Glomerular endothelial cell (primary cell): ENCODE measurements at places on chromosomes 5 and 9.

- no peak for DNase-seq
Measured at GRCh38 chr5:6302684-6303083, 75.7 kb downstream of the MED10 start.

DNA sequence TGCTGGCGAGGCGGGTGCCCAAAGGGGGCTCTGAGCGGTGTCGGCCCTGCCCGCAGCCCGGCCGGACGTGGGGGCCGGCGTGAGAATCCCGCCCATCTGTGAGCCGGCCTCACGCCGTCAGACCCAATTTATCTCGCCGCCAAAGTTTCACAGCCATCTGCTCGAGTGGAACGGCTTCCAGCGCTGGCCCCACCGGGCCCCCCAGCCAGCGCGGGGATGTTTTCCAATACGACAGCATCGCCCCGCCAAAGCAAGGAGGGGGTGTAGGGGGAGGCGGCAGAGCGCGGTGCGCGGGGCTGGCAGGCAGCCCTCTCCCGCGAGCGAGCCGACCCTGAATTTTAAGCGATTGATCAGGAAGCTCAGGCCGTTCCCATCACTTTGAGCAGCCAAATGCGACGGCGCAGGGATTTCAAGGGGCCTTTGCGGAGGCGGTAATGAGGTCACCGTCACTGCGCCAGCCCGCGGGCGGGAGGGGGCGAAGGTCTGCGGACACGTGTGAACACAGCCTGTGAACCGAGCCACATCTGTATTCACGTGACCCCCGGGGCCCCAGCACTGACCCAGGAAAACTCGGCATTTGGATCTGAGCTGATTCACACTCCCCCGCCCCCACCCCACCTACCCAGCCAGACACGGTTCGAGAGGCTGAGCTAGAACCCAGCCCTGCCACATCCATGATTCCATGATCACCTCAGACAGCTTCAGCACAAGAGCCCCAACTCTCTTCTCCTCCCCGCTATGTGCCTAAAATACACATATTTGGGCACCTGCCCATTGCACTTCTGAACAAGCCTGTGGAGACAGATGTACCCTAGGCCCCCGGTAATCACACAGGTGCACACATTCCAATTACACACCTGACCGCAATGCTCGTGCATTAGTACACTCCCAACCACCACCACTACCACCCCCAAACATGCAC, 47.8 kb upstream of the PSD2 start:
- no peak for DNase-seq

DNA sequence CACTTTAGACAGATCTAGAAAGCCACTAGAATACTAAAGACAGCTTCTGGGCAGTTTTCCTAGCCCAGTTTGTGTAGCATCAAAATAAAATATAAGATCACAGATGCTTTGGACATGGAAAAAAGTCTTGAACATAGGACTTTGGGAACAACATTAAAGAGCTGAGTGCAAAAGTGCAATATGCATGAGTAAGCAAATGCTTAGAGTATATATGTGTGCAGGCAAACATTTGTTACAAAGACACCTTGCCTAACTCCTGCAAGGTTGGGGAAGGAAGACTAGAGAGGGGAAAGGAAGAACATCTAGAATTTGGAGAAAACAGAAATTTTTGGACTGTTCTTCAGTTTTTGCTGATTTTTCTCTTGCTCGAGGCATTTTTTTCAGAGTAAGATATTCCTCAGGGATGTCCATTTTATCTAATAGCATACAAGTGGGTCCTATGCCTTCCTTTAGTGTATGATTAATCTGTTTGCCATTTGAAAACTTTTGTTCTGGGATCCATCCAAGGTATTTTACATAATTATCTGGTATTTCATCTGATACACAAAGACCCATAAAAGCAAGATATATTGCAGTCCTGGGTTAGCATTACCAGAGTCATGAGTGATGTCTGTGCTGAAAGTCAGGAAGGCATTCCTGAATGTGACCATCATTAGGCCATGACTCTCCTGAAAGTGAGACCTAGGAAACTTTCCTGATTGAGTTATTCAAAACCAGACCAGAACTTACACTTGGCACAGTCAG, 142.0 kb upstream of the RGMB start:
- no peak for DNase-seq

GRCh38 chr5:132055441-132055807, 5.0 kb upstream of the IL3 start:
- DNase-seq, result no peak

- DNase-seq, result no peak
Measured at GRCh38 chr9:112288029-112288428, 45.4 kb downstream of the PTBP3 start.

DNA sequence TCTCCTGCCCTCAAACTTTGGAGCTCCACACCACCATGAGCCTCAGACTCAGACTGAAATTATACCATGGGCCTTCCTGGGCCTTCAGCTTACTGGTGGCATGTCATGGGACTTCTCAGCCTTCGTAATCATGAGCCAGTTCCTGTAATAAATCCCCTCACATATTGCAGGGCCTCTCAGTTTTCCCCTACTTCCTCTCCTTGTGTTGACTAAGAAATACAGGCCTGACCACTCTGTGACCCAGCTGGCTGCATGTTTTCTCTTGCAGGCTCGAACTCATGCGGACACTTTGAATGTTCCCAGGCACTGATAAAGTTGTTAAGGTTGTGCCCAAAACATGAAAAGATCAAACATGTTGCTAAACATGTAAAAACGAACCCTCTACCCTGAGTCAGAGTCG, 26.2 kb upstream of the SHC3 start:
- no peak for DNase-seq

DNA sequence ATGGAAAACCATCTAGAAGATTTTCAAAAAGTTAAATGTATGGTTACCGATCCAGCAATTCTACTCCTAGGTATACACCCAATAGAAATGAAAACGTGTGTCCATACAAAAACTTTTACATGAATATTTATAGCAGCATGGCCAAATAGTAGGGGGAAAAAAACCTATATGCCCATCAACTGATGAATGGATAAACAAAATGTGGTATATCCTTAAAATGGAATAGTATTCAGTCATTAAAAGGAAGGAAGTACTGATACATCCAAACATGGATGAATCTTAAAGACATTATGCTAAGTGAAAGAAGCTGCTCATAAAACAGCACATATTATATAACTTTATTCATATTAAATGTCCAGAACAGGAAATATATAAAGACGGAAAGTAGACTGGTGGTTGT, 93.2 kb upstream of the SPOCK1 start:
- DNase-seq, result no peak

- DNase-seq, result no peak
Measured at GRCh38 chr5:109324351-109324750, 85.4 kb downstream of the PJA2 start.

- DNase-seq, result no peak
Measured at GRCh38 chr9:115596021-115596745, 478.2 kb upstream of the TNC start.

GRCh38 chr9:9905736-9906135, 707.1 kb downstream of the PTPRD start:
- no peak for DNase-seq

DNA sequence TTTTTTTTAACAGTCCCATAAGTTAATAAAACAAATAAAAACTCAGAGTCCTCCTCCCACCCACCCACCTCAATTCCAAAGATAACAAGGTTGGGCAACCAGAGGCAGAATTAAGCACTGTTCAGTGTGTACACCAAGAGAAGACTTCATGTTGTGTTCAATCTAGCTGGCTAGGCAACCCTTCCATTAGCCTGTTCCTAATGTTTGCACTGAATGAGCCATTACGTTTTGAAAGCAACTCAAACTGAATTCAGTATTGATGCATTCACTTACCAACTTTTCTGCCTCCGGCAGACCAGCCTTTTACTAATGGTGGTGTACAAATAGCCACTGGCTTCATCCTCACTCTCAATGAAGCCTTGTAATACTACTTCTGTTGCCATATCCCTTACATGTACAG, 47.5 kb downstream of the PBX3 start:
- DNase-seq, result no peak

GRCh38 chr5:139340051-139340450, 1.6 kb upstream of the PAIP2 start:
- DNase-seq, result no peak

DNA sequence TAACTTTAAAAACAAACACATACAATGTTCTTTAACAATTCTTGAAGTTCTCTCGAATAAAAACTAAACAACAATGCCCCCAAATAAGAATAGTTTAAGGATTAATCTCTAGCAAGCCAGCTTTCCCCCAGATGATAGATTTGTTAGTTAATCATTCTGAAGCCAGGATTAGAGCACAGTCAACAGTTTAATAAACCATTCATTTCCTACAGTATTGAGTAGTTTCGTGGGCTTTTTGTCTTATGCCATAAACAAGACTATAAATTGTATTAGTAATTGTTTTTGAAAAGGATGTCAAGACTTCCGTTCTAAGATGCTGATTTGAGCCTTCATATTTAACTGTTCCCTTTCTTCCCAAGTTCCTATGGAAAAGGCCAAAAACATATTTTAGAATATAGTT, 136.6 kb downstream of the PIK3R1 start:
- DNase-seq, result no peak

DNA sequence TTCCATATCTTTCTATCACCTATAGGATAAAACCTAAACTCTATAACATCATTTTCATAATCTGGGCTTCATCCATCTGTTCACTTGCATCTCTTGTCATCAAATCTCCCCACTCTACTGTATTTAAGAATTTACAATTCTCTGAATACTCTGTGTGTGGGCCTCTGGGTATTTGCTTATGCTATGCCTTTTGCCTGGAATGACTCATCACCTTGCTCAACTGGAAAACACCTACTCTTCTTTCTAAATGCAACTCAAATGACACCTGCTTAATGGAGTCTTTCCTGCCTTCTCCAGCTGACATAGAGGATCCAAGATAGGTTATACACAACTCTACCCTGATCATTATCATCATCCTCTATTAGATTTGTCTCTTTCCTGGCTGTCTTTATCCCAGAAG, 421.7 kb downstream of the SPATA31D1 start:
- no peak for DNase-seq

DNA sequence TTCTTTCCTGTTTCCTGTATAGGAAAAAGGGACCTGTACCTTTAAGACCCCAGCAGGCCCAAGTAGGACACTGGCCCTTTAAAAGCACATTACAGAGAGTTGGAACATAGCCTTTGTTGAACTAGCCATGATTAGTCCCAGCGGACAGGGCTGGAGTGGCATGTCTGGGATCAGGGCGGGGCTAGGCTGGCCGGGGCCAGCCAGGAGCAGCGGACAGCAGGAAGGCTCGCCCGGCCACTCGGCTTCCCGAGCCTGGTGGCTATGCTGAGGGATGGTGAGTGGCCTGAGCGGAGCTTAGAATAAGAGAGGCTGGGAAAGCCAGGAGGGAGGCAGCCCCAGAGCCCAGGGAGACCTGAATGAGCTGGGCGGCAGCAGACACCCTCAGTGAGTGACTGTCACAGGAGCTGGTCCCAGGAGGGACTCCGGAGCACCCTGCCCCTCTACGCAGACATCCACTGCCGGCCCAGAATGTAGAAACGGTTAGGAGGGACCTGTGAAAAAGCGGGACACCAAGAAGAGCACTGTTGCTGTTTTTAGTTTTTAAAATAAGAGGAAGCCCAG, 92.1 kb downstream of the DAB2IP start:
- DNase-seq, result peak; percentile 57

DNA sequence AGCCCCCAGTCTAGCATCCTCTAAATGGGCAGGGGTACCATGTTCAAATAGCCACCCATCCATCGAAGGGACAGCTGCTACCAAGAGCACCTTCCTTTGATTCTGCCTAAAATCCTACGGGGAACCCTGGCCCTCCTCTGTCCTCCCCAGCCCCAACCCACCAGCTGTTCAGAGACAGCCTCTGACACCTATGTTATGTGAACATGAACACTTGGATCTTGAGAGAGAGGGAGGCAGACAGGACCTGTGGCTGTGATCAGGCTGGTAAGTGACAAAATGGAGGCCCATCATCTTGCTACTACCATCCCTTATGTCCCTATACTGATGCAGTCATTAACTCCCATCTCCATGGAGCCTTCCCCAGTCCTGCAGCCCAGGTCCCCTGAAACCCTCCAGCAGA, 8.2 kb downstream of the SLC23A1 start:
- DNase-seq, result no peak

- no peak for DNase-seq
Measured at GRCh38 chr5:161269125-161269524, 277.4 kb downstream of the GABRB2 start.

GRCh38 chr9:33081128-33081851, 4.8 kb upstream of the SMU1 start:
- peak; percentile 90 for DNase-seq

DNA sequence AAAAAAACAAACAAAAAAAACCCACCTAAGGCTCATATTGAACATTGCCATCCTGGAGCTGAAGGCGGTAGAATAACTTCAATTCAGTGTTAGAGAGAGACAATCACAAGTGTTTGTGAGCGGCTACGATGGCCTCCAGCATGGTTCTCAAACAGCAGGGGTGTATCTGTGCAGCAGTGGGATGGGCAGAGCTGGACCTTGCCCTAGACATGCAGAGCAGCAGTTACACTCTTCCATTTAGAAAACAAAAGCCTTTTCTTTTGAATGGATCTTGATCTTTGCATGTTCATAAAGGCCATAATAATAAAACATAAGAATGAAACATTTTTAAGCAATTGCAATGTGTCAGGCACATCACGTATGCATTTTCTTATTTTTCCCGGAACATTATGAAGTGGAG, 50.3 kb downstream of the ARHGAP26 start:
- no peak for DNase-seq

- no peak for DNase-seq
Measured at GRCh38 chr9:91756510-91756780, 193.6 kb downstream of the ROR2 start.

DNA sequence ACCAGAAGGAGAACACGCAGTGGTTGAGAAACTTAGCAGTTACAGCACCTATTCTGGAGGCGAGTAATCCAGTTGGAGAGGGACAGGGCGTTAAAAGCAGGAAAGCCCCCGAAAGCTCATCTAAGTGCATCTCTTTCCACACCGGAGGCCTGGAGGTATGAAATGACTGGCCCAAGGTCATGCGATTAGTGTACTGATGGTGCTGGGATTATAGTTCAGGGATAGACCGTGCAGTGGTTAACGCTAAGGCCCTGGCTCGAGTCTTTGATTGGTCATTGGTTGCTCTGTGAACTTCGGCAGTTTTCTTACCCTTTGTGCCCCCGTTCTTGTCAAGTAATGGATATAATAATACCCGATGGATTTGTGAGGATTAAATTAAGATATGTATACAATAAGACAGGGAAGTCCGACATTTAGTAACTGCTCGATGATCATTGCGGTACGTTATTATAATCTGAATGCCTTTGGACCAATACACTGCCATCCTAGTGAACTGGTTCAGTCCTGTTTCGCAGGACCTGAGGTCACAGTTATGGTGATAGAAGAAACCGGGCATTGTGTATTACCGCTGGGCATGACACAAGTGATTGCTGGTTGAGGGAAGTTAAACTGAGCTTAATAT, 960 bp downstream of the CANX start:
- DNase-seq, result no peak

GRCh38 chr5:134526483-134527155, 1.1 kb downstream of the JADE2 start:
- no peak for DNase-seq

GRCh38 chr9:118809160-118809625, 560.0 kb downstream of the BRINP1 start:
- no peak for DNase-seq

- no peak for DNase-seq
Measured at GRCh38 chr9:99005651-99006050, 61.9 kb downstream of the COL15A1 start.

GRCh38 chr9:20650313-20650712, 28.0 kb upstream of the MLLT3 start:
- no peak for DNase-seq
